ENCODE measurements at places on chromosomes 13 and 19.

DNA sequence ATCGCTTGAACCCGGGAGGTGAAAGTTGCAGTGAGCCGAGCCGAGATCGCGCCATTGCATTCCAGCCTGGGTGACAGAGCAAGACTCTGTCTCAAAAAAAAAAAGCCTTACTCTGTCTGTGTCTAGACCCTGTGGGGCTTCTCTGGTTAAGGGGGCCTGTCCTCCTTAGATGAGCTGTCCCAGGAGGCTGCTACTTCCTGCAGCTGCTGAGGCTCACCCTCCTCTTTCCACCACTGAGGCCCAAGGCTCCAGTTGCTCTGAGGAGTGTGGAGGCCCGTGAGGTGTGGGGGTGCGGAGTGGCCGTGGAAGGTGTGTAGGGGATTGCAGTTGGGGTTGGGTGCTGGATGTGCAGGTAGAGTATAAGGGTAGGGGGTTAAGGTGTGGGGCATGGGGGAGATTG, 22.1 kb upstream of the RASA3 start:
- no peak for DNase-seq

DNA sequence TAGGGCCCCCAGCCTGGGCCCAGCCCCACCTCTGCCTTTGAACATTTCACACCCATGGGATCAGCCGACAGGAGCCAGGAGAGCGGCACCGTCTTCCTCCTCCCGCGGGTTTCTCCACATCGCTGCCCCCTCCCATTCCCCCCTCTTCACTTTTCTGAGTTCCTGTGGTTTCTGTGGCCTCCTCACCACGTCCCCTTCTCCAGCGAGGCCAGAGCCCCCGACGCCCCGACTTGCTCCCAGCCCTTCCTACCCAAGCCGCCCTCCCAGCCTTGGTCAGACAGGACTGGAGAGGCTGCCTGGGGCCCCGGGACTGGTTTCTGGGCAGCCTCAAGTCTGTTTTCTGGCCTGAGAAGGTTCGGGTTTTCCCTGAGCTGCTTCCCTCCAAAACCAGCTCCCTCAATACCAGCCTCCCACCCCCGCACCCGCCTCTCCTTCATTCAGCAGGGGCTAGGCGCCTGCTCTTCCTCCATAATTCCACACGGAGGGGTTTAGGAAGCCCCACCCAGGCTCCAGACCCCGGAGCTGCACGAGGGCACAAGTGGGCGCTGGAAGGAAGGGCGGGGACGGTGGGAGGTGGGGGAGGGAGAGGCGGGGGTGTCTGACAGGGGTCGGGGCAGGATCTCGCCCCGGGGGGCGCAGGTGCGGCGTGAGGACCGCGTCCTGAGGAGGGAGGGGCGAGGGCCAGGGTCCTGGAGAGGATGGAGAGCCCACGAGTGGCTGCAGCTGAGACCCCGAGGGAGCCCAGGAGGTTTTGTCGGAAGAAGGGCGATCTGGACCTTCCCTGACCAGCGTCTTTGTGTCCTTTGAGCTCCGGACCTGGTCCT, 4.0 kb upstream of the SIGLEC10 start:
- no peak for DNase-seq

DNA sequence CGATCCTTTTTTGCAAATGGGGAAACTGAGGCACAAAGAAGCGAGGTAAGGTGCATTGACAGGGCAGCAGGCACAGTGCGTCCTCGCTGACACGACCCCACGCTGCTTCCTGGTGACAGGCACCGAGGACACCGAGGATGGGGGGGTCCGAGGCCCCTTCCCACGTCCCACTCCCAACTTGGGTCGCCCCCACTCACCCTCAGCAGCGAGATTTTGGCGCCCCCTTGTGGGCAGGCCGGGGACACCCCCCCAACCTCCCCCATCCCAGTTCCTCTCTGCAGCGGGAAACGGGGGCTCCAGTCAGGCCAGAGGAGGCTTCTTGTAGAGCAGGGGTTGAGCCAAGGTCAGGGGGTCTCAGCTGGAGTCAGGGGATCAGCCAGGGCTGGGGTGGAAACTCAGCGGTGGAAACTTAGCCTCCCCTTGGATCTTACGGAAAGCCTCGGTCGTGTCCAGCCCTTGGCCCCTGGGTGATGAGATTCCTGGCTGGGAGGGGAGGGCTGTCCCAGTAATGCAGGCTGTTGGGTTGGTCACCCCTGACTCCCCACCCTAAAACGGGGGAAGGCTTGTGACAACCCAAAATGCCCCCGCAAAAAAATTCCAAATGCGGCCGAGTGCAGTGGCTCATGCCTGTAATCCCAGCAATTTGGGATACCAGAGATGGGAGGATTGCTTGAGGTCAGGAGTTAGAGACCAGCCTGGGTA, 8.2 kb downstream of the SMIM24 start:
- peak; percentile 44 for DNase-seq

GRCh38 chr13:48502601-48503319, 30.1 kb downstream of the RCBTB2 start:
- DNase-seq, result no peak

DNA sequence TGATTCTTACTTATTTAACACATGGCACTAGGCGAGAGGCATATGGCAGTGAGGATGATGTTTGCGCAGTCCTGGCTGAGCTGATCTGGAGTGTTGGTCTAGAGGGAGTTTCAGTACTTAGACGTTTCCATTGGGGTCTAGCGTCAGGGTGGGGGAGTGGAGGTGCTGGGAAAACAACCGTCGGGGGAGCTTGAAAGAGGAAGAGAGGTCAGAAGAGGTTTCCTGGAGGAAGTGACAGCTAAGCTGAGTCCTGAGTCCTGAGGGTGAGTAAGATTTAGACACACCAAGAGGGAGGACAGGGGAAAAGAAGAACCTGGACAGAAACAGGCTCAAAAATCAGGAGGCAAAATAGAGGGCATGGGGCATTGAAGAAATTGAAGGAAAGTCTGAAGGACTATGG, 81.4 kb downstream of the ALOX5AP start:
- DNase-seq, result no peak

DNA sequence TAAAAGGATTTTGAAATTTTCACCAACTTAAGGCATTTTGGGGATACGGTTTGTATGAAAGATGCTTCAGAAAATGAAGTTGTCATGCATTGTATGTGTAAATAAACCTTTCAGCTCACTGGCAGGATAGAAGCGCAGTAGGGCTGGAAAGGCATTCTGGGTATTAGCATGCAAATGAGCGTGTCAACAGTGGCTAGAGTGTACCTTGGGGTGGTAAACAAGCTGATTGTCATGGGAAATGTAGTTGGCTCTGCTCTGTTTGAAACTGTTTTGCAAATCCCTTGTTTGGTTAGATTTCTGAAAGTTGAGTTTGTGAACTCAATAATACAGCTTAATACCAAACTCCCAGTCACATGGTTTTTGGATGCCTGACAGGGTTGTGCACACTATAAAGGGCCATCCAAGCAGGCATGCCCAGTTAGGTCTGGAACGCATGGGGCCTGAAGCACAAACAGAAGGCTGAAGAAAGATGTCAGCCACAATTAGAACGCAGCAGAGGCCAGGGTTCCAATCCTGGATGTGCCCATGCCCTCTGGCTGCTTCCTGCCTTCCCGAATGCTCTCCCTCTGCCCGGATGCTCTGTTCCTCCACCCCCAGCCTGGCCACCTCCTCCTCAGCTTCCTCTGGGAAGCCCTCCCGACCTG, 14.6 kb downstream of the GSX1 start:
- DNase-seq, result no peak

Measured in left ventricle myocardium inferior (tissue), 1 donor.